Mesendoderm (in vitro differentiated cells): ENCODE measurements at places on chromosomes 5 and 9.

DNA sequence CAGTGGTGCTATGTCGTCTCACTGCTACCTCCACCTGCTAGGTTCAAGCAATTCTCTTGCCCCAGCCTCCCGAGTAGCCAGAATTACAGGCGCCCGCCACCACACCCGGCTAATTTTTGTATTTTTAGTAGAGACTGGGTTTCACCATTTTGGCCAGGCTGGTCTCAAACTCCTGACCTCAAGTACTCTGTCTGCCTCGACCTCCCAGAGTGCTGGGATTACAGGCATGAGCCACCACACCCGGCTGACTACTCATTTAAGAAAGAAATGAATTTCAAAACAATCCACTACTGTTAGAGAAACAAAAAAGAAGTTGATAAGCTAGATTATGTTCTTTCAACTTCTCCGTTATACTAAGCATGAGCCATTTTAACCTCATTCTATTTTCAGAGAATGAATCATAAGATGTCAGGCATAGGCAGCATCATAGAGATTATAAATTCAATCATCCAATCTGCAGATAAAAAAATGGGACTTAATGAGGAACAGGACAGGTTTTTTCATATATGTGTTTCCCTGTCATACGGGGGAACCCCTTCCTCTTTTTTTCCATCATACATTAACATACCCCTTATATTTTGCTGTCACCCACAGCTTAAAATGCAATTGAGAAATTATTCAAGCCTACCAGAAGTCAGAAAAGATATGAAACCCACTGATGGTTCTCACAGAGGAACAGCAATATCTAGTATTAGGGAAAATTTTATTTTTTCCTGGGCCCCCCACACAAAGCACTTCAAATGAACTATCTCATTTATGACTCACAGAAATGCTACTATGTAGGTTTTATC is 26.5 kb upstream of the ADRB2 start:
- DNase-seq: no peak

- DNase-seq: no peak
These were observed 70.1 kb downstream of the PCSK5 start for GRCh38 chr9:75960551-75960950.

DNA sequence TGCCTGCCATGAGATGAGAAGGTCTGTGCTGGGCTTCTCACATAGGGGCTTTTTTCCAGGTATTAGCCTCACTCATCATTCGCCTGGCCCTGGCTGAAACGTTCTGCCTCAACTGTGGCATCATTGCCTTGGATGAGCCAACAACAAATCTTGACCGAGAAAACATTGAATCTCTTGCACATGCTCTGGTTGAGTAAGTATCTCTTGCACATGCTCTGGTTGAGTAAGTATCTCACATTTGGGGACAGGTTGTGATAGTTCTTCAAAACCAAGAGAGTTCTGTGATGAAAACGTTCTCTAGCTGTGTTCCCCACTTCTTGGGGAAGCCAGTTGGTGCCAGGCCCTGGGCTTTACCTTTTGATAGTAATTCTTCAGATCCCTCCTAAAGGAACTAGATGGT is 17.4 kb upstream of the IL13 start:
- DNase-seq: no peak

GRCh38 chr9:88738709-88739108 is 203.7 kb downstream of the NXNL2 start:
- no peak for DNase-seq

DNA sequence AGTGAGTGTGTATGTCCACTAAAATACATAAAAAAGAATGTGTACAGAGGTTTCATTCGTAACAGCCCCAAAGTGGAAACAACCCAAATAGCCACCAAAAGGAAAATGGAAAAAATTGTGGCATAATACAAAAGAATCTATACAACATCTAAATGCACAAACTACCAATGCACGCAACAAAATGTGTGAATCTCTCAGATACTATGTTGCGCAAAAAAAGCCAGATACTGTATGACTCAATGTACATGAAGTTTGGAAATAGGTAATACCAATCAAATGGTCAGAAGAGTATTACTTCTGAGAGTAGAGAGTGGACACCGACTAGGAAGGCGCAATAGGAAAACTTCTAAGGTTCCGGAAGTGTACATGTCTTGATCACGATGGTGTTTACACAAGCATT is 2.4 kb downstream of the XPA start:
- DNase-seq: no peak

GRCh38 chr9:109190151-109190550 is 23.1 kb upstream of the FRRS1L start:
- DNase-seq: peak; percentile 30

GRCh38 chr9:20884985-20885593 is 146.4 kb downstream of the HACD4 start:
- peak; percentile 63 for DNase-seq

GRCh38 chr5:11289208-11289607 is 528.2 kb upstream of the DAP start:
- DNase-seq: no peak

- DNase-seq: no peak
These were observed 26.6 kb downstream of the MRPL22 start for GRCh38 chr5:154967421-154968024.

DNA sequence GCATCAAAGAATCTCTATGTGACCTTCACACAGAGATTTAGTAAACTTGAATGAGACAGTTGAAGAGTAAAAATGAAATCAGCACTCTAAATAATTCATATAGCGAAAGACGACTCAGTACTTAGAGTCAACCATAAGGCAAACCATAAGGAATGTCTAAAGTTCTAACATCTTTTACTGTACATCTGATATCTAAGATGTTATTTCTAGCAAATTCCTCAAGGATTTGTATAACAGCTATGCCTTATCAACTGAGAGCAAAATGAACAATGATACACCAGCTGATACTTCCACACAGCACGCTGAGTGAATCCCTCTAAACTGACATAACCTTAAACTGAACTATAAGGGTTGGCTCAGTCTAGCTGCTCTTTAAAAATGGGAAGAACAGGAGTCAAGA is 760.3 kb downstream of the EFNA5 start:
- no peak for DNase-seq
